Esophagus squamous epithelium (tissue), 5 donors: ENCODE measurements at places on chromosomes 5 and 9.

GRCh38 chr5:137594717-137595116 is 95.6 kb upstream of the SPOCK1 start:
- no peak for DNase-seq

GRCh38 chr9:27280860-27281259 is 16.1 kb downstream of the EQTN start:
- DNase-seq = no peak

DNA sequence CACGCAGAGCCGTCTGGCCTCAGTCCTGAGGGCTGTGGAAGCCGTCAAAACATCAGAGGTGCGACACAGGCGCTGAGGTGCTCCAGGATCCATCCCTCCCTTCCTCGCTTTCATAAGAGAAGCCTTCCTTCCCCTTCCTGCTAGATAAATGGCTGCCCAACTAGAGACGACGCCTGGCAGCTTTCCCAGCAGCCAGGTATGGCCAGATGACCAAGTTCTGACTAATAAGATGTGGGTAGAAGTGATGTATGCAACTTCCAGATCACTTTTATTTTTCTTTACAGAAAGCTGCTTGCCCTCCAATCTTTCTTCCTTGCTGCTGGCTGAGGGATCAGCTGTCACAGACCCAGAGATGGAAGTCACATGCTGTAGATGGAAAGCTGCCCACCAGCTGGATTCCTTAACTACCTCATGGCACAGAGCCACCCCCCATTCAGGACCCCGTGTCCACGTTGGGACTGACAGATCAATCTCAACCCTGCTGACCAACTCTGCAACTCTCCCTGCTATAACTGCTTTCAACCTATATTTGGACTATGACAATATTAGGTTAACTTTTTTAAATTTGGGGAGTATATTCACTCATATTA is 8.8 kb downstream of the MAPK9 start:
- DNase-seq = no peak

DNA sequence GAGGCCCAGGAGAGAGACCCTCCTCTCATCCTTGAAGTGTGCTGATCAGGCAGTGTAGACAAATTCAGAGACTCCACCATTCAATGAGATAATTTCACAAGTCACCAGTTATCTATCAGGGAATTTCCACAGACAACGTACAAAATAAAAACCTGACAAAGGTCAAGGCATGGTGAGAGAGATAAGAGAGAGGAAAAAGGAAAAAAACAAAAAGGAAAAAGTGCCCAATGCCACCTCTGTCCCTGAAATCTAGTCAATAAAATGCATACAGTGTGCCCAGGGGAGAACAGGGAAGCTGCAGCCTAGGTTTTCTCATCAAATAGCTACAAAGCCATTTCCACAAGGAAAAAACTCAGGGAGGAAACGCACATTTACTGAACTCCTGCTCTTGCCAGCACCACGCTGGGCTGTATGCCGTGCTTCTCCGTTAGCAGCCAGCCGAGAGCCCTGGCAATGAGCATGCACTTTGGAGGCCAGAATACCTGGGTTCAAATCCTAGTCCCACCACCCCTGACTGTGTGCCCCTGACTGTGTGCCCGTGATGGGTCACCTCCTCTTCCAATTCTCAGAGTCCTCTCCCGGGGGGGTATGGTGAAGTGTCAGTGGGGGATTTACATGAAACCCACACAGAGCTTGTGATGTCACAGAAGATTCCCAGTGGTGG is 11.6 kb downstream of the WHRN start:
- no peak for DNase-seq

DNA sequence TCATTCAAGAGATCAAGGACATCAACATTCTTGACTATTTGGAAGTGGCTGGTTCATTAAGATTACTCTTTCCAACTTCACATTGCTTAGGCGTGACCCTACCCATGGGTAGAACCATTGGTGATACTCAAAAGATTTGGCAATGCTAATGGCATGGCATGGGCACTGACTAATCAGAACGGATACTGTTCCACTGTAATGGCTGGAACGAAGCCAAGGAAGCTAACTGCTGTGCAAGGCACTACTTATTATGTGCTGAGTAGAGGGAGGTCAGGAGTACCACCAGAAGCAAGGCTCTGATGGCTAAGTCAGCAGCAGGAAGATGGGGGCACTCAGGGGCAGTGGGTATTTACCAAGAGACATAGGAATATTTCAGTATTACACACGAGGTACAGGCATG is 31.9 kb downstream of the GNA14 start:
- no peak for DNase-seq

- DNase-seq = no peak
These were observed 81.8 kb upstream of the RASA1 start for GRCh38 chr5:87185838-87186237.
